ENCODE measurements at places on chromosomes 3 and 15. TPM values are rescaled to one million over a fixed set of nuclear protein-coding genes. Genes with fewer than 3 reads are reported as not detected.
A peak's percentile ranks its signal among the peaks of the same experiment; 100 is the strongest.

DNA sequence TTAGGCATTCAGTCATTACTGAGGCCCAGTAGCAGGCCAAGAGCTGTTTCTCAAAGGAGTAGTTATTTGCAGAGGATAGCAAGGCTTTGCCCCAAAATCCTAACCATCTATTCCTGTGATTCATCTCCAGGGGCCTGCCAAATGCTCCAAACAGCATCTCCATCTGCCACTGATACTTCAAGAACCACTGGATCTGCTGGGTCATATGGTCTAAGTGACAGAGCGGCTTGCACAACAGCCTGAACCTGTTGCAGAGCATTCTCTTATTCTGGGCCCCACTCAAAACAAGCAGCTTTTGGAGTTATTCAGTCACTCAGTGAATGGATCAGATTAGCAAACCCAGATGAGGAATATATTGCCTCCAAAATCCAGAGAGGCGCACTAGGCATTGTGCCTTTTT is 68.8 kb upstream of the ALDH1A3 start:
- DNase-seq, result no peak

GRCh38 chr3:128556384-128556783 is 63.4 kb upstream of the GATA2 start:
- DNase-seq, result no peak

- no peak for DNase-seq
Measured at GRCh38 chr3:15783361-15783969, 14.3 kb downstream of the ANKRD28 start.

GRCh38 chr3:190596349-190597285 is 82.7 kb downstream of the IL1RAP start:
- no peak for DNase-seq

GRCh38 chr15:32649342-32649741 is 7.8 kb downstream of the SCG5 start:
- peak; percentile 70 for DNase-seq

DNA sequence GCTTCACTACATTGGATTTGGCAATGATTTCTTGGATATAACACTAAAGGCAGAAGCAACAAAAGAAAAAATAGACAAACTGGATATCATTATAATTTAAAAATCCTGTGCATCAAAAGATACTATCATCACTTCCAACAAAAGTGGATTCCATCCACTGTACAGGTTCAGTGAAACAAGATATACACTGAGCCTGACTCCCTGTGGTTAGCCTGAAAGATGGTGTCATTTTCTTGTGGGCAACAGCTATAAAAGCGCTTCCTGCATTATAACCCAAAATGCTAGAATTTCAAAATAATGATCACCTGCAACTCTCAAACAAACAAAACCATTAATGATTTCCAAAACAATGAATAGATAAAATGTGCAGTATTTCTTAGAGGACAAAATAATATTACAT is 39.6 kb upstream of the TBC1D23 start:
- no peak for DNase-seq

GRCh38 chr15:85331655-85332285 is 48.6 kb upstream of the AKAP13 start:
- DNase-seq, result no peak

DNA sequence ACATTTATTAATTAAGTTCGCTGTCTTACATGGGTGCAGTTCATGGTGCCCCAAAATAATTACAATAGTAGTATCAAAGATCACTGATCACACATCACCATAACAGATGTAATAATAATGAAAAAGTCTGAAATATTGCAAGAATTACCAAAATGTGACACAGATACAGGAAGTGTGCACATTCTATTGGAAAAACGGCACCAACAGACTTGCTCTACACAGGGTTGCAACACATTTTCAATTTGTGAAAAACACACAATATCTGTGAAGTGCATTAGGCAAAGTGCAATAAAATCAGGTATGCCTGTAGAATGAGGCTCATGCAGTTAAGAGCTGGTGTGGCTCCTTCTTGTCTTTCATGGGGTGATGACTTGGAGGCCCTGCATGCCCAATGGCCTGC is 265.8 kb downstream of the RPLP1 start:
- no peak for DNase-seq

The HYAL1 gene
- total RNA-seq, result 1.1 TPM

The RHOV gene
- total RNA-seq, result 0.82 TPM

The CPNE9 gene
- 0.53 TPM for total RNA-seq
